AG20443 (cell line): ENCODE measurements at places on chromosomes 7 and 10.
A peak's percentile ranks its signal among the peaks of the same experiment; 100 is the strongest.

DNA sequence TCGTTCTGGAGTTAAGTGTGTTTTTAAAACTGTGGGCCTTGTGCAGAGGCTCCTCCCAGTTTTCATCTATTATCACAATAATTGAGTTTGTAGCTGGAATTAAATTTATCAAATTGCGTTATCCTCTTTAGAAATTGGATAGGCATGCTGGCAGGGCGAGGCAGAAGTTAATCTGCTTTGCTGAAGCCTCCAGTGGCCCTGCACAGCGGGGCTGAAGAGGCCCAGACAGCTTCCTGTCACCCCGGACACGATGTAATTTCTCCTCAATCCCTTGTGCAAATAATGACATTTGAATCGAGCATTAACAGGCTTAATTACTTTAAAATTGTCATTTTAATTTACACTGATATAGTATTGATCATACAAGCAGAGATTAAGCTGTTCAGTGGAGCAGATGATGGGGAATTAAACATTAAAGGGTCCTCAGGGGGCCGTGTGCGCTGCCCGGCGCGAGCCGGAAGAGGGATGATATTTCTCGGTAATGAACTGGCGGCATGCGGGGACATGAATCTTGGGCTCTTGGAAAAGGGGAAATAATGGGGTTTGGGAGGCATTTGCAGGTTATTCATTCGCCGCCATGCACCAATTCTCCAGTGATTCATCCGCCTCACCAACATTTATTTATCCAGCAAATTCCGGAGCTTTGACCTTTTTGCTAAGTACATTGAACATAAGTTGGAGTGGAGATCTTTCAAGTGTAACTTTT is 118.5 kb downstream of the NKX6-2 start:
- no peak for DNase-seq

DNA sequence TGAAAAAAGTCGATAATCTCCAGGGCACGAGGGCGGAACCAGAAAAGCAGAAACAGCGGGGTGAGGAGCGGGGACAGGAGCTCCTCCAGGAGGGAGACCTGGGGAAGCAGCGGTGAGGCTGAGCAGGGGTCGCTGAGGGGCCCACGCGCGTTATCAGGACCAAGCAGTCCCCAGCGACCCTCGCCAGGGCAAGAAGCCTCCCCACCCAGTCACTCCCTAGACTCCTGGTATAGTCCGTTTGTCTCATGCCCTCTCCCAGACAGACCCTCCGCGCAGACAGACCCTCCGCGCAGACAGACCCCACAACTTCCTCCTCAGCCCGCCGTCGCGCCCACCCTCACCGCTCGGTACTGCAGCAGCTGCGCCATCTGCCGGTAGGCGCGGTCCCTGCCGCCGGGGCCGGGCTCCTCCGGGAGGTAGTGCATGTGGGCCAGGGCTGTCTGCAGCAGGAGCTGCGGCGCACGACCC is 6.3 kb downstream of the ATG9B start:
- peak; percentile 81 for DNase-seq

DNA sequence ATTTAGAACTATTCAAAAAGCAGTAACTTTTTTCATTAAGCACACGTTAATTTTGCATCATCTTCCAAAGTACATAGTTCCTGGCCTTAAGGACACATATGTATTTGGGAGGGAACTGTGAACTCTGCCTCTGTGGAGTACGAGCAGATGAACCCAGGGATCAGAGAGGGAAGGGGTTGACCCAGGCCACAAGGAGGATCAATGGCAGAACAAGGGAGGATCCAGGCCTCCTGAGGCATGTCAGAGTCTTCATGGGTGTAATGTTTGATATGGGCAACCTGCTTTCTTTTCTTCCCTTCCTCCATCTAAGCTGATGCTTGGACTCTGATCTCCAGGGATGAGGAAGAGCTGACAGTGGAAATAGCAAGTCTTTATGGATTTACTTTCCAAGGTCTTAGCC is 164.0 kb downstream of the SH2D4B start:
- DNase-seq: no peak

DNA sequence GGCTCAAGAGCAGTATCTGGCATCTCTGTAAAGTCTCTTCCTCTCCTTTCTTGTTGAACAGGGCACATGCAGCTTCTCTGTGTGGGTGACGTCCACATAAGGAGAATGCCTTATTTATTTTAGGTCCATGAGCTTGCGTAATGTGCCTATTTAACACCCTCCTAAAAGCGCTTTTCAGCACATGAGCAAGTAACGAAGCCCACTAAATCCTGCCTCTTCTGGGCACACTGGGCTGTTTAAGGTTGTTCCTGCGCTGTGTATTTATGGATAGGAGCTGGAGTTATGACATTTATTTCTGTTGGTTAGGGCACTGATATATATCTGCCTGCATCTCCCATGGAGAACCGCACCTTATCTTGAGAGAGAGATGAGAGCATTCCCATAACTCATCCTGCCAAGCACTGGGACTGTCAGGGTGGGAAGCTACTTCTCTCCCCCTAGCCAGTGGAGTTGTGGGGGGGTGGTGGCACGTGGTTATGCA is 76.1 kb downstream of the LRRC4 start:
- DNase-seq: no peak

- DNase-seq: no peak
Observed at GRCh38 chr10:127398971-127399365, 150.1 kb upstream of the NPS start.

- no peak for DNase-seq
Observed at GRCh38 chr10:1448252-1448930, 288.9 kb downstream of the ADARB2 start.

DNA sequence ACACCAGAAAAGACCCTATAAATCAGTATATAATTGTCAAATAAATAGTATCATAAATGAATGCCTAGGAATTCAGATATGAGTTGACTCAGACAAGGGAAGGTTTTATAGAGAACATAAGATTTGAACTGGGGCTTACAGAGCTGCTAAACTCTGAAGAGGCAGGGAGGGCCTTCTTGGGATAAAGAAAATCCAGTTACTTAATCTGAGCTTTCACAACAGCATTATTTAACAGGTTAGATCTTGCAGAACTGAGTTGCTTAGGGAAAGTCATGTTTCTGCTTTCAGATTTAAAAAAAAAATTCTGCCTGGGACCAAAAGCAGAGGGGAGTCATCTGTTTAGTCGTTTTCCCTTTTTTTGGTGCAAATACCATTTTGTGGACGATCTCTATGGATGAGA is 594.8 kb upstream of the FZD8 start:
- no peak for DNase-seq

DNA sequence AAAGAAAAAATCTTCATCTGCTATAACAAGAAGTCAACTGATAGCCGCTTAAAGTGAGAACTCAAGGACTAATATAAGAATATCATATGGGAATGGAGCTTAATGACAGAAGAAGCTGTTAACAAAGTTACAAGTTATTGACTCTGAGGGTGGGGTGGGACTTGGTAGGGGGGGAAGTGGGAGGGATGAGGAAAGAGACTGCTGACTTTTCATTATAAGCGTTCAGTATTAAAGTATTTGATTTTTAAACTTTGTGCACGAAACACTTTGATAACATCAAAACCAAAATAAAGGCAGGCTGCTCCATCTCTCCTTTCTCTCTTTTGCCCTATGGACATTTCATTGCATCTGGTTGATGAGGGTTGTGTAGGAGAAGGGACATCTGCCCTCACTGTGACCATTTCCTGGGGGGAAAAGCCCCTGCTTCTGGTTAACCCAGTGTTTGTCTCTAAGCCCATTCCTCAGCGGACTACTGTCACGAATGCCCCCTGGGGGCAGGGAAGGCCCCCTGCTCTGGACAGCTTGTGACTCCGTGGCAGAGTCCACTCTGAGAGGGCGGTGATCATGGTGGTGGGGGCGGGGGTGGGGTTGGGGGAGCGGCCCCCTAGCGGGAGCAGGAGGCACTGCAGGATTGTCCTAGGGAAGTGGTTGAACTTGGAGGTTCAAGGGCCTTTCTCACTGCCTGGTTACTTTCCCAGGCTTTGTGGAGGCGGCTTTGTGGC is 17.4 kb downstream of the SLC13A4 start:
- DNase-seq: peak; percentile 62

- DNase-seq: peak; percentile 82
Observed at GRCh38 chr10:61779950-61780659, 117.4 kb downstream of the CABCOCO1 start.

GRCh38 chr7:6167004-6167551 is 105.3 kb downstream of the CYTH3 start:
- DNase-seq: no peak

DNA sequence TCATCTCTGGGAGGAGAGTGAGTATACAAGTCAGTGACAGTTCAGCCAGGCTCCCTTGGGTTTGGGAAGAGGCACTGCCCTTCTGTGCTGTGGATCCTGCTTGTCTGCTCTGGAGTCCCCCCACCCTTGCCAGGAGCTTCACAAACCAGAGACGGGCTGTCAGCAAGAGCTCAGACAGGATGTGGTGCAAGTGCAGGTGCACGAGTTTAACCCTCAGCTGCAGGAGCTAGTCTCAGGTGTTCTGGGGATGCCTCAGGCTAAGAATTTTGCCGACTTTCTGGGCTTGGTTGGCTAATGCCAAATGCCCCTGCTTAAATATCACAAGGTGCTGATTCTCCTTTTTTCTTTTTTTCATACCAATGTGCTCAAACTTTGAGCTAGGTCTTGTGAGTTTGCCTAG is 22.3 kb downstream of the ZNF783 start:
- no peak for DNase-seq

- DNase-seq: peak; percentile 8
Observed at GRCh38 chr7:48962821-48963505, 38.6 kb downstream of the CDC14C start.

DNA sequence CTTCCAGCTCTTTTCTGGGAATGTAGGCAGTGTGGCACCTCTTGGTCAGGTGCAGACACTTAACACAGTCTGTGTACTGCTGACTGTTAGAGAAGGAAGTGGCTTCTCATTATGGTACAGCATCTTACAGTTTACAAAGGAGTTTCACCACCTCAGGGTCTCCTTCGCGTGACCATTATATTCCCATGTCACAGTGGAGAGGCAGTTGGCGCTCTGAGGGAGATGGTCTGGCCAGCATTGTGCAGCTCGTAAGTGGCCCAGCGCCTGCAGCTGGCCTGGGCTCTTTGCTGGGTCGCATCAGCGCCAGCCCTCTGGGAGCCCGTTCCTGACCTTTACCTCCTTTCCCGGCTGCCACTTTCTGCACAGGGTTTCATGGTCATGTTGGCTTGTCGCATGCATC is 15.4 kb downstream of the TSPAN15 start:
- DNase-seq: no peak
